ENCODE measurements at places on chromosomes 1 and 21.

DNA sequence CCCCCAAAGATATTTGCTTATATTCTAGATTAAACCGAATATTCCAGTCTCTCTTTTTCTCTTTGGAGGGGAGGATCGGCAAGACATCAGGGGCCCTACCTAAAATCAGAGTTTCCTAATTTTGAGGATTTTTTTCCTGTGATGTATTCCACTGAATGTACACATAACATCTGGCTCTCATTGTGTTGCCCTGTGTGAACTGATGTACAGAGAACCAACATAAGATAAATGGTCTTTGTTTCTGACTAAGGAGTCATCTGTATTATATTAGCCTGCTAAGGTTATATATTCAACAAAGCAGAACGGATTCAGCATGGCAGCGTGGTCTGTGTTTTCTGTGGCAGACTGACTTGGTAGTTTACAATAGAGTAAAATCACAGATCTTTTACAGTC is 114.8 kb upstream of the NCAM2 start:
- DNase-seq = no peak

DNA sequence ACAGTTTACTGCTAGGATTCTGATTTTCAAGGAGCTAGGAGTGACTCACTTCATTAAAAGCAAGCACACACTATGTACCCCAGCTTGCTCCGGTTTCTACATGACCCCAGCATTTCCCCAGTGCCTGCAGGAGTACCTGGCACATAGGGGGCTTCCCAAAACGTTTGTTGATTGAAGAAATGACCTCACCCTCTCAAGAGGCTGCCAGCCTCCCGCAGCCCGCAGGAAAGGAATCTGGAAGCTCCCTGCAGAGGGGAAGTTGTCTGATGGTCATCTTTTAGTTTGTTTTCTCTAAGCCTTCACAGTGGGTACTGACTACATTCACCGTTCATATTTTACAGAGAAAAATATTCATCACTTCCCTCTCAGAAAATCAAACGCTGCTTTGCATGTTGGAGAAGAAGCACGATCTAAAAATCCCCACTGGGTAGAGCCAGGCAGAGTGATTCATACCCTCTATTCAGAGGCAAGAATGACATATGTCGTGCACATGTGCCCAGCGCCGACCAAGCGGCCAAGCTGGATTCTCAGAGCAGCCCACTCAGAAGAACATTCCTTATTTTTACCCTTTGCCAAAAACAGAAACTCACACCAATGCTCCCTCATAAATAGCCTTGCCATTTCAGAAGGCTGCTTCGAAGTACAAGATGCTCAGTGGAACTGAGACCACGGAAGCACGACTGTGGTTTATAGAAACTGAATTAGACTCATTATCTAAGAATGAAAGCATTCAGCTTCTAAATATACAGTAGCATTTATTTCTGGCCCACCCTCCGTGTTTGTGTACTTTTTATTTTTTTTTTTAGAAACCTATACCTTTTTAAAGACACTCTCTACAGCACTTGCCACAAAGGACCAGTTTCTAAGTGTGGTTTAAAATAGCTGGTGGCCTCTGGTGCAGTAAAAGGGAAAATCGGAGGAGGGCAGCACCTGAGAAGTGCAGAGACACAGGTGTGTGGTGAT is 143.2 kb downstream of the MIS18A start:
- DNase-seq = no peak

DNA sequence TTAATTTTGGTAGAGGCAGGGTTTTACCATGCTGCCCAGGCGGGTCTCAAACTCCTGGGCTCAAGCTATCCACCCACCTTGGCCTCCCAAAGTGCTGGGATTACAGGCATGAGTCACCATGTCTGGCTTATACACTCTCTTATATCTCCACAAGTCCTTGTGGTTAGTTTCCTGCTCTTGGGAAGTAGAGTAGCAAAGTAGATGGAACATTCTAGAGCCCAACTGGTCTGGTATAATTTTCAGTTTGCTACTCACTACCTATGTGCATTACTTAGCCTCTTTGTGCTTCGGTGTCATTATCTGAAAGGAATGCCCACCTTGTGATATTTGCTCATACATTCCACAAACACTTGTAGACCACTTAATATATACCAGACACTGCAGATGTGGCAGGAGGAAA is 96.6 kb upstream of the IPO9 start:
- DNase-seq = no peak

GRCh38 chr21:27321791-27322190 is 354.9 kb upstream of the ADAMTS5 start:
- DNase-seq = no peak

DNA sequence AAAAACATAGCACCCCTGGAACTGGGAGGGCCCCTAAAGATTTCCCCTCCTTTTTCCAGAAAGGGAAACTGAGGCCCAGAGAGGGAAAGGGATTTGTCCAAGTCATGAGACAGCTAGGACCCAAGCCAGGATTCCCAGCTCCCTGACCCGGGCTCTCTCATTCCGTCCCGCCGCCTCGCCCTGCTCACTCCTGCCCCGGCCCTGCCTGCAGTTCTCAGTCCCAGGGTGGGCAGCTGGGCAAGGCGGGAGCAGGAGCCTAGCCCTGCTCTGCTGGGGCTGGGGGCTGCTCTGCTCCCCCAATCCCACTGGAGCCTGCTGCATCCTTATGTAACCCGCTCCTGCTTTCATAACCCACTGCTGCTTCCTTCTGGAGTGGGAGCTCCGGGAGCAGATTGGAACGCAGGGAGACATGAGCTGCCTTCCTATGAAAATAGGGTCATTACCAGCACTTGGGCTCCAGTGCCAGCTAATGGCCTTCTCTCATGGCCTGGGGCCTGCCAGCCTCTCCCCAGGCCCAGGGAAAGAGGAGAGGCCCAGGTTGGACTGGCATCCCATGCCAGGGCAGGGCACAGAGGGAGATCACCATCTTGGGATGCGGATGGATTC is 84.5 kb downstream of the CAMK2N1 start:
- DNase-seq = no peak

DNA sequence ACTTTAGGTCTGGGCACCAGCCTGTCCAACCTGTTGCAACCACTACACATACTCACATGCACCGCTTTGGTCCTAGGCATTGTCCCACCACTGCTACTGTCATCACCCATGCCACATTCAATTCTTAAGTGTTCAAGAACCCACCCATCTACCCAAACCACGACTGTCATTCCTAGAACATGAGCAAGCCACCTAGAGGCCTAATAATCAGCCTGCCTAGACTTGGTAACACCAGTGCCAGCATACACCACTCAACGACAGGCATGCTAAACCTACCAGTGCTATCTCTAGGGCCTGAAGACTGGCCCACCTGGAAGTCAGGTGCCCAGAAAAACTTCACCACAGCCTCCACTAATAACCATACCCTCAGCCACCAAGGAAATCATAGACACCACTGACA is 532.8 kb upstream of the DEPDC1 start:
- no peak for DNase-seq

Measured in stimulated activated CD4-positive, alpha-beta T cell treated with anti-CD3 and anti-CD28 coated beads, Interleukin-1b, Interleukin-23, amount 100 ng/mL, for 4 hours (primary cell).